ENCODE measurements at places on chromosomes 13 and 19.

DNA sequence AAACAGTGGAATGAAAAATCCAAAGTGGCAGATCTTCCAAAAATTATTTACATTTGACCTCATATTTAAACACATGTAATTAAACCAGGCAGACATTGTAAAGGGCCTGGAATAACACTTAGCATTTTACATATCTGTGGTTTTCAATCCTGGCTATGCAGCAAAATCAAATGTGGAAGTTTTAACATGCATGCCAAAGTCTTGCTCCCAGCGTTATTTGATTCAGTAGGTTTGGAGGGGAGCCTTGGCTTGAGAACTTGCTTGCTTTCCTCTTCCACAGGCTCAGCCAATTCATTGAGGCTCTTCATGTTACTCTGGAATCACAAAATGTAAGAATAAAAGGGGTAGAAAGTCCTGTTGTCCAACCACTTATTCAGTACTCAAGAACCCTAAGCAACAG is 42.5 kb upstream of the INTS6 start:
- peaks cover 7% of the 10 kb centered on the region for H3K27me3 ChIP-seq
- no peak overlapping the region for H3K27ac ChIP-seq
- peaks cover 1% of the 10 kb centered on the region for H3K4me1 ChIP-seq
- no peaks in the 10 kb centered on the region for H3K36me3 ChIP-seq
- no peak for DNase-seq

- no peak for DNase-seq
- peaks cover 16% of the 10 kb centered on the region for H3K27me3 ChIP-seq
- peaks cover 1% of the 10 kb centered on the region for H3K4me1 ChIP-seq
- peaks cover 8% of the 10 kb centered on the region for H3K36me3 ChIP-seq
- no peak overlapping the region for H3K27ac ChIP-seq
- H3K4me3 ChIP-seq = no peak overlapping the region
Observed at GRCh38 chr19:45206328-45206727, 27.7 kb downstream of the BLOC1S3 start.

DNA sequence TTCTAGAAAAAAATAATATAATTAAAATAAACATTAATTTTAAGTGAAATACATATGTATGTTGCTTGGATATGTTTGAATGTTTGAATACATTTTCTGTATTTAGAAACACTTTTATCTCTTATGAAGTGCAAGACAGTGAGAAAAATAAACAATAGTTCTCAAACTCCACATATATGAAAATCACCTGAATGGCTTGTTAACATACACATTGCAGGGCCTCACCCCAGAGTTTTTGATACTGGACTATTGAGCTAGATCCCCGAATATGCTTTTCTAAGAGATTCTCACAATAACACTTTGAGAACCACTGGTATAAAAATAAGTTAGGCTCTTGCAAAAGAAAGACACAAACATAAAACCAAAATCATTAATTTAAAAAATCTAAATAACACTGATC is 1570.3 kb upstream of the PRR20A start:
- DNase-seq = no peak
- H3K4me3 ChIP-seq = no peak overlapping the region
- H3K4me1 ChIP-seq = no peaks in the 10 kb centered on the region
- no peaks in the 10 kb centered on the region for H3K27me3 ChIP-seq
- no peaks in the 10 kb centered on the region for H3K36me3 ChIP-seq
- H3K27ac ChIP-seq = no peak overlapping the region

DNA sequence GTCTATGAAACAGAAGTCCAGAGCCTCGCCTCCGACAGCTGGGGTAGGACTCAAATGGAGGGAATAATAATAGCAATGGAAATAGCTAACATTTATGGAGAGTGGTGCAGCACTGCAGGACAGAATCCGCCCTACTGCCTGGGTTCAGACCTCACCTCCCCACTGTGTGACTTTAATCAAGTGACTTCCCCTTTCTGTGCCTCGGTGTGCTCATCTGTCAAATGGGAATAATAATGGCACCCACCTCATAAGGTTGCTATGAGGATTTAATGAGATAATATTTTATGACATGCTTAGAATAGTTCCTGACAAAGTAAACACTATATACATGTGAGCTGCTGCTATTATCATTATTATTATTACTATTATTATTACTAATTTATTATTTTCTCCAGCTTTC is 3.2 kb downstream of the LRFN1 start:
- peaks cover 12% of the 10 kb centered on the region for H3K27me3 ChIP-seq
- H3K27ac ChIP-seq = no peak overlapping the region
- no peak for DNase-seq
- H3K4me1 ChIP-seq = peaks cover 21% of the 10 kb centered on the region
- H3K4me3 ChIP-seq = no peak overlapping the region
- H3K36me3 ChIP-seq = peaks cover 13% of the 10 kb centered on the region

- no peaks in the 10 kb centered on the region for H3K27me3 ChIP-seq
- H3K36me3 ChIP-seq = peaks cover 31% of the 10 kb centered on the region
- no peak for DNase-seq
- H3K27ac ChIP-seq = peak overlapping the region; percentile 80
- H3K4me1 ChIP-seq = peaks cover 36% of the 10 kb centered on the region
Observed at GRCh38 chr19:54156953-54157352, 2.6 kb downstream of the LENG1 start.

DNA sequence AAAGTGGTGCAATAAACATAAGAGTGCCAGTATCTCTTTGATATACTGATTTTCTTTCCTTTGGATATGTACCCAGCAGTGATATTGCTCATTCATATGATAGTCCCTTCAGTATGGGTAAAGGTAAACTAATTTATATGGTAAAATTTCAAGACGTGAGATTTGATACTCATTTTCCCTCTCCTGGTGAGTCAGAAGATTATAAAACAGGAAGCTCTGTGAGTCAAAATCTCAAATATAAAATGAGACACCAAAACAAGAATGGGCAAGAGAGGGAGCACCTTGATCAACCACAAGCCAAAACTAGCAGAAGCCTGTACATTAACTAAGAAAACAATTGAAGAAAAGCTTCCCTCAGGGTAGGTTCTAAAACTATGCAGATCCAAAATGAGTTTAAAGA is 216.3 kb downstream of the SLITRK6 start:
- H3K27me3 ChIP-seq = no peaks in the 10 kb centered on the region
- no peak overlapping the region for H3K27ac ChIP-seq
- H3K36me3 ChIP-seq = no peaks in the 10 kb centered on the region
- H3K4me1 ChIP-seq = no peaks in the 10 kb centered on the region
- DNase-seq = no peak

- DNase-seq = no peak
- no peaks in the 10 kb centered on the region for H3K36me3 ChIP-seq
- no peaks in the 10 kb centered on the region for H3K4me1 ChIP-seq
- H3K4me3 ChIP-seq = no peak overlapping the region
- H3K27me3 ChIP-seq = peaks cover 6% of the 10 kb centered on the region
Observed at GRCh38 chr13:103161476-103161875, 95.3 kb upstream of the SLC10A2 start.

GRCh38 chr13:56893843-56894242 is 246.9 kb upstream of the PRR20A start:
- H3K36me3 ChIP-seq = no peaks in the 10 kb centered on the region
- no peaks in the 10 kb centered on the region for H3K27me3 ChIP-seq
- no peak for DNase-seq
- no peak overlapping the region for H3K4me3 ChIP-seq
- H3K4me1 ChIP-seq = no peaks in the 10 kb centered on the region
- H3K27ac ChIP-seq = no peak overlapping the region

- no peaks in the 10 kb centered on the region for H3K27me3 ChIP-seq
- DNase-seq = no peak
- H3K36me3 ChIP-seq = peaks cover 21% of the 10 kb centered on the region
- H3K4me1 ChIP-seq = peaks cover 11% of the 10 kb centered on the region
Observed at GRCh38 chr13:110883542-110883941, 31.3 kb downstream of the ANKRD10 start.

DNA sequence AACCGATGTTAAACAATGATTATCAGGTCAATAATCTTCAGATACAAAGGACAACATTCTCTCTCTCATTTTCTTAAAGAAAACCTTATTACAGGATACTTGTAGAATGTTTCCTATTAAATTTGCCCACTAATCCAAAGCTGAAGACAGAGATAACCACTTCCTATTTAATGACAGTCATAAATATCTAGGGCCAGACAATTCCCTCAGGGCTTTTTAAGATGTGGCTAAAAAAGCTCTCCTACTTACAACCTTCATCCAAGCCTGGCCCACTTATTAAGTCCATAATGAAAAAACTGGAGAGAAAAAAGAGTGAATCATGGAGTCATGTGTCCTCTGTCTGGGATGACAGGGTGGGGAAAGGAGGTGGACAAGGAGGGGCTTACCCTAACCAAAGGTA is 235.9 kb downstream of the KLF12 start:
- H3K4me3 ChIP-seq = no peak overlapping the region
- peaks cover 36% of the 10 kb centered on the region for H3K4me1 ChIP-seq
- no peak overlapping the region for H3K27ac ChIP-seq
- no peak for DNase-seq

- H3K4me3 ChIP-seq = no peak overlapping the region
- DNase-seq = no peak
- peaks cover 7% of the 10 kb centered on the region for H3K4me1 ChIP-seq
- no peak overlapping the region for H3K27ac ChIP-seq
- H3K27me3 ChIP-seq = no peaks in the 10 kb centered on the region
Observed at GRCh38 chr19:40139533-40140287, 49.0 kb upstream of the ZNF780A start.

- H3K4me3 ChIP-seq = no peak overlapping the region
- H3K27ac ChIP-seq = no peak overlapping the region
- no peaks in the 10 kb centered on the region for H3K36me3 ChIP-seq
- no peak for DNase-seq
- peaks cover 21% of the 10 kb centered on the region for H3K4me1 ChIP-seq
Observed at GRCh38 chr13:32037471-32037870, 5.9 kb downstream of the FRY start.

DNA sequence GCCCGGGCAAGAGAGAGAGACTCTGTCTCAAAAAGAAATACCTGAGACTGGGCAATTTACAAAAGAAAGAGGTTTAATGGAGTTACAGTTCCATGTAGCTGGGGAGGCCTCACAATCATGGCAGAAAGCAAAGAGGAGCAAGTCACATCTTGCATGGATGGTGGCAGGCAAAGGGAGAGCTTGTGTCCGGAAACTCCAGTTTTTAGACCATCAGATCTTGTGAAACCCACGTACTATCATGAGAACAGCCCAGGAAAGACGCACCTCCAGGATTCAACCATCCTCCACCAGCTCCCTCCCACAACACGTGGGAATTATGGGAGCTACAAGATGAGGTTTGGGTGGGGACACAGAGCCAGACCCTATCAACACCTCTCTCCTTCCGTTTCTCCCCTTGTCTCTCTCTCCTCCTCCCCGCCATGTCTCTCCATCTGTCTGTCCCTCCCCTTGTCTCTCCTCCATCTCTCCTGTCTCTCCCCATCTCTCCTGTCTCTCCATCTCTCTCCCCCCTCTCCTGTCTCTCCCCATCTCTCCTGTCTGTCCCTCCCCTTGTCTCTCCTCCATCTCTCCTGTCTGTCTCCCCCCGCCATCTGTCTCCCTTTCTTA is 10.0 kb downstream of the POLR2E start:
- H3K4me3 ChIP-seq = peak overlapping the region; percentile 54
- H3K4me1 ChIP-seq = peaks cover 45% of the 10 kb centered on the region
- no peak for DNase-seq
- H3K27ac ChIP-seq = peak overlapping the region; percentile 85
- H3K27me3 ChIP-seq = no peaks in the 10 kb centered on the region

- no peak overlapping the region for H3K4me3 ChIP-seq
- no peak for DNase-seq
- H3K27ac ChIP-seq = no peak overlapping the region
- H3K27me3 ChIP-seq = peaks cover 72% of the 10 kb centered on the region
- H3K4me1 ChIP-seq = peaks cover 18% of the 10 kb centered on the region
Observed at GRCh38 chr19:19214892-19215291, 3.1 kb downstream of the NCAN start.

DNA sequence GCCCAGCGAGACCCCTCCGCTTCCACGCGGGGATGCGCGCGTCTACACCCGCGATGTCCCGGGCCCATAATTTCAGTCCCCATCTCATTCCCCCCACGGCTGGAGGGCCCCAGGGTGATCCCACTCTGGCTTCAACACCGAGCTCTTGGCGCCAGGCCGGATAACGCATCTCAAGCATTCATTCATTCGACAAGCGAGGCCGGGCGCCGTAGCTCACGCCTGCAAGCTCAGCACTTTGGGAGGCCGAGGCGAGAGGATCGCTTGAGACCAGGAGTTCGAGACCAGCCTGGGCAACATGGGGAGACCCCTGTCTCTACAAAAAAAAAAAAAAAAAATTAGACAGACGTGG is 5.9 kb downstream of the ANGPTL6 start:
- peak overlapping the region; percentile 81 for H3K4me3 ChIP-seq
- peaks cover 30% of the 10 kb centered on the region for H3K4me1 ChIP-seq

- H3K27ac ChIP-seq = no peak overlapping the region
- no peak overlapping the region for H3K4me3 ChIP-seq
- DNase-seq = no peak
- peaks cover 10% of the 10 kb centered on the region for H3K27me3 ChIP-seq
Observed at GRCh38 chr19:31113293-31113692, 235.9 kb downstream of the TSHZ3 start.

DNA sequence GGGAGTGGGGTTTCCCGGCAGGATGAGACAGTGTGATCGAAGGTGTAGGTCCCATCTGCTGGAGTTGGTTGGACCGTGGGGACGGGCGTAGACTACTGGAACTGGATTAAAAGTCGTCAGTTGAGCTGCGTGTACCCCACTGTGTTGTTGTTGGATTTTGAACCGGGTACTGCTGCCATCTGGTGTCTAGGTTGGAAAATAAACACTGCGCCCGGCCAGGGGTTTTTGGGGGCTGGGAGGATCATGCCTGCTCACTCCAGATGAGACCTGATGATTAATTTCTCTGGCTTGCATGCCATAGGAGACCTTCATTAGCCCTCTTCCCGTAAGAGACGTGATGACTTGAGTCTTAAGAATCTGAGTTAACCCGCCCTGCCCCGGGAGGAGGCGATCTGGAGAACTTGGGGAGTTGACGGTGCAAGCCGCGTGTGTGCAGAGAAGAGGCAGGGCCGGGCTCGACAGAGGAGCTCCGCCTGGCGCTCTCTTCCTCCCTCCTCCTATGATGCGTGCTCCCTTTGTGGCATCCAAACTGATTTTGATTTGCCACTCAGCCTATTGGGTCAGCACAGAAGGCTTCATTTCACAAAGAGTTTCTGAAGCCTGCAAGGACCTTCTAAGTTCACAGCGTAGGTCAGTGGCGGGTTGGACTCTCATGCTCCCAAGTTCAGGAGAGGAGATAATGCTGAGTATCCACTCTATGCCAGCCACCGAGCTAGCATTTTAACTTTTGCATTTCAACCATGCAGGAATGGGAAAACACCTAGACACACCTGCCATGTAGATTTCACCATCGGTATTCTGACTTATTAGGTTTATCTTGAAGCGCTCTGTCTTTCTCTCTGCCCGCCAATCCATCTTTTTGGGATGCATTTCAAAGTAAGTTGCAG is 2.7 kb downstream of the UHRF1 start:
- peak overlapping the region; percentile 83 for H3K4me3 ChIP-seq
- H3K27ac ChIP-seq = peak overlapping the region; percentile 60
- peak; percentile 43 for DNase-seq
- peaks cover 38% of the 10 kb centered on the region for H3K36me3 ChIP-seq

DNA sequence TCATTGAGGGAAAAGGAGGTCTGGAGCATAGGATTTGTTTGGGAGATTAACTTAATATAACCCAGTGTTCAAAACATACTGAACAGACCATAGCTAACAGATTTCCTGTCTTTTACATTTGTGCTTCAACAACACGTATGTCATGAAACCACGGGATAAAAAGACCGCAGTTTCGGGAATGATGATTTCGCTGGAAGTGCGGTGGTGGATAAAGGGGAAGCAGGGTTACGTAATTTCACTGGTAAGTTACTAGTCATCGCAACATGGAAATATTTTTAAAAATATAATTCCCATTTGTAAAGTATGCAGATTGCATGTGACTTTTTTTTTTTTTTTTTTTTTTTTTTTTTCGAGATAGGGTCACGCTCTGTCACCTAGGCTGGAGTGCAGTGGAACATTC is 237.4 kb downstream of the LMO7 start:
- no peak overlapping the region for H3K4me3 ChIP-seq
- peaks cover 12% of the 10 kb centered on the region for H3K27me3 ChIP-seq
- DNase-seq = no peak
- H3K4me1 ChIP-seq = no peaks in the 10 kb centered on the region
- H3K27ac ChIP-seq = no peak overlapping the region
- no peaks in the 10 kb centered on the region for H3K36me3 ChIP-seq
